PC-9 (cell line): ENCODE measurements at places on chromosomes 13 and 19. TPM values are rescaled to one million over a fixed set of nuclear protein-coding genes. Genes with fewer than 3 reads are reported as not detected.

ZNF708 gene
- 2.5 and 4.2 TPM in 2 replicates for total RNA-seq

CNFN gene
- 4.9 and 7.8 TPM in 2 replicates for total RNA-seq

CEACAM19 gene
- 4.8 and 8.0 TPM in 2 replicates for total RNA-seq

C19orf38 gene
- 0.59 and 1.4 TPM in 2 replicates for total RNA-seq

PPM1N gene
- total RNA-seq = 5.0 and 9.5 TPM in 2 replicates

CYP2A6 gene
- not detected in 2 replicates for total RNA-seq

ZNF507 gene
- 20.8 and 26.5 TPM in 2 replicates for total RNA-seq

KLK14 gene
- total RNA-seq = 0.35 and 0.57 TPM in 2 replicates

PARP4 gene
- total RNA-seq = 54.8 and 80.6 TPM in 2 replicates

SDHAF1 gene
- 16.9 and 22.4 TPM in 2 replicates for total RNA-seq

CYP4F8 gene
- not detected in 2 replicates for total RNA-seq

ARRDC5 gene
- total RNA-seq = not detected in 2 replicates

SULT2A1 gene
- total RNA-seq = not detected in 2 replicates

METTL21C gene
- not detected in 2 replicates for total RNA-seq

WDR87 gene
- total RNA-seq = not detected in 2 replicates

SOX1 gene
- not detected in 2 replicates for total RNA-seq

ADGRE3 gene
- not detected in 2 replicates for total RNA-seq

EPSTI1 gene
- 2.7 and 3.4 TPM in 2 replicates for total RNA-seq

ACP7 gene
- total RNA-seq = 3.8 and 5.4 TPM in 2 replicates

PSPN gene
- total RNA-seq = 1.3 TPM in 2 replicates

ZNF154 gene
- total RNA-seq = 0.17 and 0.20 TPM in 2 replicates

ADAT3 gene
- 7.8 and 10.1 TPM in 2 replicates for total RNA-seq

ISOC2 gene
- total RNA-seq = 92.4 and 113 TPM in 2 replicates

MEX3D gene
- 55.6 and 63.7 TPM in 2 replicates for total RNA-seq

PCP2 gene
- total RNA-seq = 0.92 and 1.0 TPM in 2 replicates

ZNF345 gene
- total RNA-seq = 7.1 and 8.2 TPM in 2 replicates

CYP4F12 gene
- 5.7 and 8.1 TPM in 2 replicates for total RNA-seq

CDX2 gene
- not detected in 2 replicates for total RNA-seq

ENOX1 gene
- total RNA-seq = 0.35 and 0.38 TPM in 2 replicates

SHANK1 gene
- total RNA-seq = not detected in 2 replicates

PGPEP1 gene
- total RNA-seq = 42.0 and 53.6 TPM in 2 replicates

FCER2 gene
- total RNA-seq = not detected in 2 replicates

ITGBL1 gene
- 52.5 and 62.8 TPM in 2 replicates for total RNA-seq

ZNF579 gene
- 49.0 TPM in 2 replicates for total RNA-seq

ZNF562 gene
- total RNA-seq = 24.9 and 26.0 TPM in 2 replicates

ZNF274 gene
- 34.3 and 36.4 TPM in 2 replicates for total RNA-seq

ARID3A gene
- 9.2 and 10.7 TPM in 2 replicates for total RNA-seq

CYP2F1 gene
- total RNA-seq = not detected in 2 replicates

ZFP82 gene
- 1.8 and 1.9 TPM in 2 replicates for total RNA-seq

APC2 gene
- 1.6 and 2.7 TPM in 2 replicates for total RNA-seq

SIRT2 gene
- total RNA-seq = 29.6 and 32.9 TPM in 2 replicates

TLE2 gene
- 13.7 and 21.8 TPM in 2 replicates for total RNA-seq

LILRB4 gene
- total RNA-seq = not detected in 2 replicates

HCN2 gene
- total RNA-seq = 1.5 and 2.0 TPM in 2 replicates

MYPOP gene
- 13.6 TPM in 2 replicates for total RNA-seq

CCNE1 gene
- total RNA-seq = 8.9 and 10.6 TPM in 2 replicates

SPRY2 gene
- 13.4 and 15.8 TPM in 2 replicates for total RNA-seq

DMKN gene
- total RNA-seq = 135 and 144 TPM in 2 replicates

ZNF880 gene
- 20.8 and 27.3 TPM in 2 replicates for total RNA-seq

CALR3 gene
- total RNA-seq = not detected in 2 replicates
